ENCODE measurements at places on chromosomes 16 and 17.

DNA sequence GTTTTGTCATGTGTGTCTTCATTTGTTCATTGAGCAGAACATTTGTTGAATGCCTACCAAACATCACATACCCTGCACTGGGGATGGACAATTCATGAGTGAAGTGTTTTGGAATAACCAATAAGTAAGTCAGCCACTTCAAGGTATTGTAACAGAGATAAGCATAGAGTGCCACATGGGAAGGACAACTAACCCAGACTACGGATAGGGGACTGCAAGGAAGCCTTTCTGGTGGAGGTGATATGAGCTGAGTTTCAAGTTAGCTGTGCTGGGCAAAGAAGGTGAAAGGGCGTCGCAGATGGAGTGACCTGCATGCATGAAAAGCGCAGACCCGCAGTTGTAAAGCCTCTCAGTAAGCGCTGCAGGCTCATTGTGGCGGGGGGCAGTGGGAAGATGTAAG is 78.8 kb downstream of the TNRC6C start:
- DNase-seq = no peak

- DNase-seq = no peak
Measured at GRCh38 chr17:50850640-50851039, 15.3 kb downstream of the WFIKKN2 start.

DNA sequence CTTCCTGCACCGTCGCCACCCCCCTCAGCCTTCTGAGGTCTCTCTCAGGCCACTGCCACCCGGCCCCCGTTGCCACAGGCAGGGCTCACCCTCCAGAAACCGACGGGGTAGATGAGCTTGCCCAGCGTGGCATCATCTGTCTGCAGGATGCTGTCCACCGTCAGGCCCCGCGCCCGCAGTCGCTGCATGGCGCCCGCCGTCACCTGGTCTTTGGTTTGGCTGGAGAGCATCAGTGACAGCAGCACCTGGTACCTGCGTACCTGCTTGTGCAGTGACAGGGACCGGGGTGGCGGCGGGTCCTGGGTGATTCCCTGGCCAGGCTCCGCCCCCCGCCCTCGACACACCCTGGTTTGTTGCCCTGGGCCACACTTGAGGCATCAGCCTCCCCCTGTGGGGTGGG is 3.1 kb downstream of the NTHL1 start:
- no peak for DNase-seq

DNA sequence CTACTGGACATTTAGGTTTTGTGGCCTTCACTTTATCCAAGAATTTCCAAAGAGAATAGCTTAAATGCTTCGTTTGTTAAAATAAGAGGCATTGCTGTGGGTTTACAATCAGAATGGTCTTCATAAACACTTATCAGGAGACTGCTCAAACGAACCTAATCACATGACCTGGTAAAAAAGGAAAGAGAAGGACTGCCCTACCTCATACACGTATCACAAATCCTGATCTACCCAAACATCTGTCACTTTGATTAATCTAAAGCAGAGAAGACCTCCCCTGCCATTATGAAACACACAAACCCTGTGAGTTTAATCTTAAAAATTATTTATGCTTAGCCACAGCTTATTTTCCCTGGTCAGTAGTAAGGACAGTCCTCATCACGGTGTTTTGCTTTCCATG is 76.6 kb downstream of the PARN start:
- DNase-seq = no peak

GRCh38 chr17:2275722-2276121 is 27.9 kb downstream of the SMG6 start:
- no peak for DNase-seq

DNA sequence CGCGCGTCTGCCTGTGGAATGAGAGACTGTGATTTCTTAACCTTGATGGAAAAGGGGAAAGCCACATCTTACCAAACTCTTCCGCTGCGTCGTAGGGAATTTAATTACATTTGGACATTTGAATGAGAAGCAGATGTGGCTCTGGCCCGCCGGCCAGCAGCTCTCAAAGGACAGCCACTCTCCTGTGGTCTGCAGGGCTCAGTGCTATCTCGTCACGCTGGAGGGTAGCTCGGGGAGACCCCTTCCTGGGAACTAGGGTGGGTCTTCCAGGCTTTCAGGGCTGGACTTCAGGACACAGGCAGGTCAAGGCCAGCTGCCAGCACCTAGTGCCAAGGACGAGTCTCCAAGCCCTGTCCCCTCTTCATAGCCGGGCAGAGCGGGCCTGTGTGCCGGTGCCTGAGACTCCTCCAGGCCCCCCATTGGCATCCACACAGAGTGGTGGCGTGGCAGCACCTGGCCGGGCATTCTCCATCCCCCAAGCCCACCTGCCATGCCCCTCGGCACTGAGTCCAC is 15.9 kb upstream of the TBX2 start:
- DNase-seq = no peak

DNA sequence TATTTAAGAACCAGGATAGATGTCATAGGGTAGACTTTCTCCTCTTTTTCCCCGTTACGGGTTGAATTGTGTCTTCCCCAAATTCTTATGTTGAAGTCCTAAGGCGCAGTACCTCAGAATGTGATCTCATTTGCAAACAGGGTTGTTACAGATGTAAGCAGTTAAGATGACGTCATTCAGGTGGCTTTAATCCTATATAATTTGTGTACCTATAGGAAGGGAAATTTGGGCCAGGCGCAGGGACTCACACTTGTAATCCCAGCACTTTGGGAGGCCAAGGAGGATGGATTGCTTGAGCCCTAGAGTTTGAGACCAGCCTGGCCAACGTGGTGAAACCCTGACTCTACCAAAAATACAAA is 99.5 kb upstream of the DHX40 start:
- DNase-seq = no peak

- no peak for DNase-seq
Measured at GRCh38 chr17:64185101-64185500, 55.2 kb upstream of the ERN1 start.

DNA sequence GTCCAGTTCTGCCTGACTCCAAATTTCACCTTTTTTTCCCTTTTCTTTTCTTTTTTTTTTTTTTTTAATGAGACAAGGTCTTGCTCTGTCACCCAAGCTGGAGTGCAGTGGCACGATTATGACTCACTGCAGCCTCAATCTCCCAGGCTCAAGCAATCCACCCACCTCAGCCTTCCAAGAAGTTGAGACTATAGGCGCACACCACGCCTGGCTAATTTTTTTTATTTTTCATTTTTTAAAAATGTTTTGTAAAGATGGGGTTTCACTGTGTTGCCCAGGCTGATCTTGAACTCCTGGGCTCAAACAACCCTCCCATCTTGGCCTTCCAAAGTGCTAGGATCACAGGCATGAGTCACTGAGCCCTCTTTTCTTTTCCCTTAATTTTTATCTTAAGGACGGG is 33.4 kb upstream of the RBBP6 start:
- DNase-seq = no peak
